Left renal cortex interstitium (tissue), 4 donors: ENCODE measurements at places on chromosomes 13 and 19. TPM values are rescaled to one million over a fixed set of nuclear protein-coding genes. Genes with fewer than 3 reads are reported as not detected.

GRCh38 chr19:14377883-14378328 lies 3.3 kb upstream of the ADGRE5 start:
- DNase-seq, result no peak

DNA sequence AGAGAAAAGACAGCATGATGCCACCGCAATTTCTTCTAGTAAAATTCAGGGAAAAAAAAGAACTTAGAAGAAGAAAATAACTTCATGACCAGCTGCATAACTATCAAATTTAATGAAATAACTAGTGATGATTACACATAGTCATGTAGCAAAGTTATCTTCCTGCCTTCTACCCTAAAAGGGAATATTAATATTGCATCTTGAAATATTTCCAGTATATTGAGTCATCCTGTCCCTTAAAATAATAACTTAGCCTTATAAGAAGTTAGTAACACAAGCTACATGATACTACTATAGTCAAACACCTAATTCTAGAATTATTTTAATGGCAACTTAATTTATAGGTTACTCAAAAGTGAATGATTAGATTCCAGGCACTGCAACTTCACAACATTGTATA lies 289.2 kb downstream of the KLF12 start:
- DNase-seq, result no peak

GRCh38 chr13:99766641-99767045 lies 204.9 kb downstream of the ZIC5 start:
- DNase-seq, result no peak

GRCh38 chr19:14114854-14115253 lies 2.7 kb downstream of the PRKACA start:
- DNase-seq, result no peak

GRCh38 chr13:52788011-52788410 lies 48.4 kb upstream of the CNMD start:
- DNase-seq, result no peak

DNA sequence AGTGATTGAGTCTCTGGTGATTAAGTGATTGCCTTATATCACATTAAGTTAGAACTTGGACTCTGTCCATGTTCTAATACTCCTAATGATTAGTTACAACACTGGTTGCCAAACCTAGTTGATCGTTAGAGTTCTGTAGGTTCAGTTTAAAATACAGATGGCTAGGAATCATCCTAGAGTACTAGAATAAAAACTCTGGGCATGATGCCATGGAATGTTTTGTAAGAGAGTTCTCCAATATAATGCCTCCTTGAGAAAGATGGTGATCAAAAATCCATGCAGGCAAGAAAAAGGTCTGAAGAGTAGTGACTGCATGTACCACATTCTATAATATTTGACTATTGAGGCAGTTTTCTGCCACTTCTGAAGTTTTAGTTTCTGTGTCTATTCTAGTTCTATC lies 176.3 kb downstream of the GPC5 start:
- no peak for DNase-seq

Gene ARRDC2
- 4.9 TPM for polyA plus RNA-seq

GRCh38 chr13:44305286-44305685 lies 68.3 kb upstream of the SERP2 start:
- DNase-seq, result no peak

Gene LRP3
- polyA plus RNA-seq, result 19.3 TPM

Gene ZNF580
- polyA plus RNA-seq, result 51.8 TPM

DNA sequence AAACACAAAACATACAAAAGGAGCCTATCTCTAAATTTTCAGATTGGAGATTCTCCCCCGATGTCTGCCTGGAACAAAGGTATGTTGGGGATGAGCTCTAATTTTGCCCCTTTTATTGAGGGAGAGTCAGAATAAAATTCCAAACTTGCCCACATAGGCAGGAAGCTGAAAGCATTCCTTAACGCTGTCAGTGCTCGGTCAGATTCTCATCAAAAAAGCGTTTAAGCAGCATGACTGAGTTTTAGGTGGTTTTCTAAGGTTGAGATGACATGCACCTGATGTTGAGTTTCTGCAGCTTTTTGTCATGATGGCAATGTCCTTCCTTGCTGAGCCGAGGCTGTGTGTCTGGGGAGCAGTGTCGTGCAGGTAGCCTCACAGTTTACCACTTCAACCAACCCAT lies 48.4 kb upstream of the MEDAG start:
- DNase-seq, result no peak

DNA sequence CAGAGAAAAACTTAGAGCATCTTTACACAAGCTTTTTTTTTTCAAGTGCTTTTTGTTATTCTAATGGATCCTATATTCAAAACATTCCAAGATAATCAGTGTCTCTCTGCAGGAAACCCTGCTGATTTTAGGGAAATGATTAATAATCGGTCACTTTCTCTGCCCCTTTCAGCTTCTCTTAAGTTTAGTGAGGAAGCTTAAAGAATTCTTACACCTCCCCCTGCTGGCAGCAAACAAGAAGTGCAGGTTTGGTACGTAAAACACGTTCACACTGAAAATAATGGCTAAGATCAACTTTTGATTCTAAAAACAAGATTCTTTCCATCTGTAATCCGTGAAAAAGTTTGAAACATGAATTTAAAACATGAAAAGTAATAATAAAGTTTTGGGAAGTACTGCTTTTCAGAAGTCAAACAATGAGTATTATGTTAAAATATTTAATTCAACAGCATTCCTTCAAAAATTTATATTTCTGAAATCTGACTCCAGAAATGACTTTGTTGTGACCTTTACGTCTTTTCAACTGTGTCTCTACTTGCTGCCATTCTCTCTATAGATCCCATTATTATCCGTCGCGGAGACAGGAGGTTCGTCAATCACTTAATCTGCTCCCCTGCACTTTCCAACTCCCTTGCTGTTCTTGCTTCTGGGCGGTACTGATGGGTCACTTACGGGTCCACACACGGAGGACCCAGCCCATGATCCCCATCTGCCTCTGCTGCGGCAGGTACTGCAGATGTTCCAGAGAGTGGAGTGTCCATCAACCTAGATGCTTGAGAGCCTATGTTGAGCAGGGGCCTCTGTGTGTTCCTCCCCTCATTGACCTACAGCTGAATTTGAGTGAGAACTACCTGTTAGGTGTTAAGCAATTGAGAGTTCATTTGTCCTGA lies 203.1 kb upstream of the EDNRB start:
- no peak for DNase-seq

Gene EDNRB
- polyA plus RNA-seq, result 56.6 TPM

DNA sequence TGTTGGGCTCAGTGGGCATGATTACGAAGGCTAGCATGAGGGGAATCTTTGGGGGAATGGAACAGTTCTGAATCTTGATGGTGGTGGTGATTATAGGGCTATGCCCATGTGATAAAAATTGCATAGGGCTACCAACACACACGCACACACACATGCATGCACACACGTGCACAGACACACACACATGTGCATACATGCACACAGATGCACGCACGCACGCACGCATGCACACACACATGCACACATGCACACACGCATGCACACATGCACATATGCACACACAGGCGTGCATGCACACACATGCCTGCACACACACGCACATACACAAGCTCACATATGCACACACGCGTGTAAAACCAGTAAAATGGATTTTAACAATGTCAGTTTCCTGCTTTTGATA lies 85.9 kb downstream of the MUC16 start:
- no peak for DNase-seq

- DNase-seq, result no peak
Observed at GRCh38 chr19:42122691-42123607, 9.3 kb downstream of the POU2F2 start.
